ENCODE measurements at places on chromosomes 3 and 15.

DNA sequence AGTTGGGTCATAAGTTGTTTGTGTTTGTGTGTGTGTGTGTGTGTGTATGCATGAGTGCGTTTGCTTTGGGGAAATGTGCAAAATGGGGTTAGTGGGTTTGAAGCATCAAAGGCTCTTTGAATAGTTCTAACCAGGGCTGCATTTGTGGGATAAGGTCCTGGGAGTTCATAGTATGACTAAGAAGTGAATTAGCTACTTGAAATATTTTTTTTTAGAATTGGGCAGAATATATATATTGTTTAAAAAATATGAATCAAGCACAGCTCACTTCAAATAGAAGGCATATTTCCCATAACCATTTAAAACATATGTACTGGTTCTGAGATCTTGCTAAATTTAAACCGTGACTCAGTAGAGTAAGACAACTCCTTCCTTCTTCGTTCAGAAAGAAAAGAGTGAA is 43.1 kb downstream of the IGF2BP2 start:
- DNase-seq = no peak

GRCh38 chr3:50316657-50317242 is 5.8 kb downstream of the HYAL2 start:
- DNase-seq = no peak

- no peak for DNase-seq
Measured at GRCh38 chr15:100947760-100948429, 28.7 kb downstream of the LRRK1 start.

GRCh38 chr15:37902126-37902525 is 32.3 kb upstream of the TMCO5A start:
- no peak for DNase-seq

DNA sequence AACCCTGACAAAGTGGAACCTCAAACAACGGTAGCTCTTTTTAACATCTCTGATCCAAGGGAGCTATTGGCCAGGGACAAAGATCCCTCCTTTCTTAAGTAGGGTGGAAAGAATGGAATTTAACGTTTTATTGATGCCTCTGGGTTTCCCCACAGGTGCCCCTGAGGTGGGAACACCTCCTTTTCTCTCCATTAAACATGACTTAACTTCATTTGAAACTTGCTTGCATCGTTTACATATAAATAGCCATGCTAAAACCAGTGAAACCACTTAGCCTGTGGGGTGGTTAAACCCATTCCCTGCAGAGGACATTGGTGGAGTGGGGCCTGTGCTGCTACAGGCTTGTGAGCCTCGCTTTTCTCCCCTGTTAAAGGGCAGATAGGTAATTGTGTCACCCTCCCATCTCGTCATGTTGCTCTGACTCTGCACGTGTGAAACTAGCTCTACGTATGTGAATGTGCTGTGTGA is 9.7 kb downstream of the CGNL1 start:
- DNase-seq = no peak

DNA sequence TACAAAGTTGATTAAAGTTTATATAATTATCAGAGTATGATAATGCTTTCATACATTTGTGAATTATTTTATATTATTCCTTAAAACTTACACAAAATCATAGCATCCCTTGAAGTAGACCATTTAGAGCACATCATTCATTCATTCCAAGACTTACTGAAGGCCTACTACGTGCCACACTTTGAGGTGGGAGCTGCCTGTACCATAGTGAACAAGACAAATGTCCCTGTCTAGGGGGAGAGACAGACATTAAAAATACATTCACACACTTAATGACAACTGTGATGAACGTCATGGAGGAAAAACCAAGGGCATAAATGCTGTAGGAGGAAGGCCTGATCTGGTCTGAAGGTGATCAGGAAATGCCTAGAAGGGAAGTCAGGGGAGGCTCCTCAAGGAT is 12.1 kb downstream of the MCCC1 start:
- no peak for DNase-seq

GRCh38 chr3:151918253-151919029 is 45.0 kb downstream of the SUCNR1 start:
- DNase-seq = peak; percentile 59

DNA sequence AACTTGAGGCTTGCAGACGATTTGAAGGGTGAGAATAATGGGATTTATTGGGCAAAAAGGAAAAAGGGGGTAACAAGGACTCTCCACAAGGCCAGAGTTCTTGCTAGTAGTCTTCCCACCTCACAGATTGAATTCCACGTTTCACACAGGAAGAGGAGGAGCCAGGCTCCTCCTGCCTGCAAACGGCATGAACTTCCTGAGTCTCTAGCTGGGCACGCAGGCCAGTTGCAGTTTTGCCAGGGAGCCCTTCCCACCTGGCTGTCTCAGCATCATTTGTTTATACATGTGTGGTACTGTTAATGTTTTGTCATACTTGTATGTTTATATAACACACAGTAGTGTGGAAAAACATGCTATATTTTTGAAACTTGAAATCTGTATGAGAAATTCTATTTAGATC is 155.0 kb downstream of the NLGN1 start:
- DNase-seq = no peak

DNA sequence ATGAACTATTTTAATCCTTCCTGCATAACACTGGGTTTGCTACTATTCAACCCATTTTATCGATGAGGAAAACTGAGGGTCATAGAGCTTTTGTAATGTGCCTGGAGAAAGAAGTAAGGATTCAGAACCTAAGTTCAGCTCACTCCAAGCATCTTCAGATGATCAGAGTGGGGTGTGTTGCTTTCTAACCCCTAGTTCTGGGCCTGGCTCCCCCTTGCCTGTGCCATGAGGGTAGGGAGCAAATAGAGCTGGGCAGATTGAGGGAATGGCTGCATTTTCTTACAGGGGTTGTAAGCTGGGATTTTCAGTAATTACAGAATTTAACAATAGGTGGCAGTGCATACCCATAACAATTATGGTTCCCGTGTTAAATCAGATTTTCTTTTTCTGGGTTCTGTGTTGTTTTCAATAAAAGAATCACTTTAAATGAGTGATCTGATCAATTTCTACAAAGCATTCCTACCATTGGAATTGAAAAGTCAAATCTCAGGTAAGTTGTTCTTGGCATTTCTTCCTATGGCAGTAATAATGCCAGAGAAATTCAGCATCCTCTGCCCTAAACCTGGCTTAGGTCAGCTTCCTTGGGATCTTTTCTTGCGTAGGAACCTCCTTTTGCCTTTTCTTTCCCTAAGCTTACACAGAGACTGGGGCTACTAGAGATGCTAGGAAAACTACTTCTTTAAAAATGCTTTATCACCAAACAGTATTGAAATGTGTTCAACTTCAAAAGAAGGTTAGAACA is 103.8 kb upstream of the IL12A start:
- DNase-seq = peak; percentile 71

DNA sequence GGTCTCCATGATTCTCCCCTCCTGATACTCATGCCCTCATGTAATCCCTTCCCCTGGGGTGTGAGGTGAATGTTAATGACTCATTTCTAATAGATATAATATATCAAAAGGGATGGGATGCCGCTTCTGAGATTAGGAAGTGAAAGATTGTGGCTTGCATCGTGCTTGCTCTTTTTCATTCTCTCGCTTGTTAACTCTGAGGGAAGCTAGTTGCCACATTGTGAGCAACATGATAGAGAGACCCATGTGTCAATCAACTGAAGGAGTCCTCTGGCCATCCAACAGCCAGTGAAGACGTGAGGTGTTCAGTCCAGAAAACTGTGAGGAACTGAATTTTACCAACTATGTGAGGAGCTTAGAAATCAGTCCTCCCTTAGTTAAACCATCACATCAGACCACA is 28.9 kb upstream of the DRD3 start:
- no peak for DNase-seq

DNA sequence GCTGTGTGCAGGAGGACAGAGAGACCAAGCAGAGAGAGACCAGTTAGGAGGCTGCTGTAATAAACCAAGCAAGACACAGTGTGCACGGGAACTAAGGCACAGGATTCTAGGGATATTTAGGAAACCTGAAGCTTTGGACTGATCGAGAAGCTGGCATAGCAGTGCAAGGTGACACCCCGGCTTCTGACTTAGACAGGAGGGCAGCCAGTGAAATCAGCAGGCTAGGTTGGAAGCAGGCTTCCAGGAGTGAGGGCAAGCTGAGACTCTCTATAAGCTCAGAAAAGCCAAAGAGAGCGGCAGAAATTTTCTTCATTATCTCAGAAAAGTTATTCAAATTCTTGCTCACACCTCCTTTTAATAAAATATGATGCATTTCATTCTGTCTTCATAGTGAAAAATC is 104.6 kb downstream of the LIPC start:
- no peak for DNase-seq

- no peak for DNase-seq
Measured at GRCh38 chr15:88629071-88629470, 7.9 kb downstream of the AEN start.

- no peak for DNase-seq
Measured at GRCh38 chr3:71067977-71068654, 515.4 kb downstream of the FOXP1 start.

- DNase-seq = no peak
Measured at GRCh38 chr3:170745211-170745718, 124.7 kb downstream of the RPL22L1 start.

DNA sequence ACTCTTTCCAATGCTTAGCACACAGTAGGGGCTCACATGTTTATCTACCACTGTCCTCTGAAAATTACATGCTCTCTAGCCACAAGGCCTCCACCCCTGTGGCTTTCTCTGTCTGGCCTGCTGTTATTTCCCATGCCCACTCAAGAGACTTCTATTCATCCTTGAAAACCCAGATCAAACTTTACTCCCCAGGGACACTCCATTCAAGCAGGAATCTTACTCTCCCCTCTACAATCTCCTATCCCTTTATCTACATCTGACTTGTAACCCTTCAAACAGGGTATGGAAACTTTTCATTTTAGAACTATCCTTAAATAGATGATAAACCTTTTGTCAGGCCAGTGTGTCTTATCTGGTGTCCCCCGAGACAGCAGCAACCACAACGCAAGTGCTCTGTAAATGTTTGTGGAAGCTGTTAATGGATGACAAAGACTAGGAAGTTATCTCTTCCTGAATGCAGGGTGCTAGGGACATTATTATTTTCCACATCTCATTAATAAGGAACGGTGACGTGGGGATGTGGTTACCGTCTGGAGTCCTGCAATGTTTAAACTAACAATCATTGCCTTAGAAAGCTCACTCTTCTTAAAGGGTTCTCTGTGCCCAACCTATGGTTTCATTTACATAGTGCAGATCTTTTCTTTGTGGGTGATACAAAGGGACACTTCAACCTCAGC is 322.3 kb downstream of the ARRDC4 start:
- no peak for DNase-seq

DNA sequence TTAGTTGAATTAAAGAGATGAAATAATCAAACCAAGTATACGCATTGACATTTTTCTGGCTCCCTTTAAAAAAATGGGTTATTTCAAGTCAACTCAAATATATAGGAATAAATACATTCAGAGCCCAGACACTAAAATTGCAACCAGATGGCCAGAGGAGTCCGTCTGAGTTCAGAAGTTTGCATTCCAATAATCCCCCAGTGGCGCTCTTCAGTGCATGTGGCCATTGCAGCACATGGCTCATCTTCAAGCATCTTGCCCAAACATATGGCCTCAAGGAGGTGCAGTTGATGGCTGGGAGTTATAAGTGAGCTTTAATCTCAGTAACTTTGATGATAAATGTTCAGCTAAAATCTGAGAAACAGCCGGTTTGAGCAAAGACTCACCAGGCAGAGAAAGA is 295.8 kb upstream of the LRRN1 start:
- no peak for DNase-seq

DNA sequence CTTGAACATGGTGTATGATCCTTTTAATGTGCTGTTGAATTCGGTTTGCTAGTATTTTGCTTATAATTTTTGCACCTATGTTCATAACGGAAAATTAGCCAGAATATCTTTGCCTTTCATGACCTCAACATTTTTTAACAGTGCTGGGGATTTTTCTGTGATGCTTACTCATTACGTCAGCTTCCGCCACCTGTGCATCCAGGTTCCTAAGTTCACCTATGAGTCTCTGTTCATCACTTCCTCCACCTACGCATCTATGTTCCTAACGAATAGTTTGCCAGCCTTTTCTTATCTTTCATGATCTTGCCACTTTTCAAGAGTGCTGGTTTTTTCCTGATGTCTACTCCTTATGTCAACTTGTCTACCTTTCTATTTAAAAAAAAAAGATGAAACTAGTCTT is 16.5 kb downstream of the AADACL2 start:
- DNase-seq = no peak

- DNase-seq = no peak
Measured at GRCh38 chr3:142549986-142550385, 28.5 kb downstream of the ATR start.

DNA sequence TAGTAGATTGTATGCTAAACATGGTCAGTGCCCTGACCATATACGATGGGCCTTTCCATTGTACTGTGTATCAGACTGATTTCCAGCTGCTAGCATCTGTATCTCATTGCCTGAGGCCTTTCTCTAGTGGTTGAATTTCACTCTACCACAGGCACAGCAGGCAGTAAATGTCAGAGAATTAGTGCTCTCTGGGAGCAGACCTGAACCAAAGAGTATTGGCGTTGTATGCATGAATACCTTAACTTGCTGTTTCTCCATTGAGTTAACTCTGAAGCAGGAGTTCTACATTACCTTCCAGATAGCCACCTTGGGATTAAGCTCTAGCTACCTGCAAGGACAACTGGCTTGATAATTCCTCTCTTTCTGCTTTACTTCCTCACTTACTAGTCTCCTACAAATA is 439.2 kb upstream of the EPHA3 start:
- no peak for DNase-seq

GRCh38 chr15:48930735-48931134 is 33.0 kb downstream of the SHC4 start:
- DNase-seq = no peak

DNA sequence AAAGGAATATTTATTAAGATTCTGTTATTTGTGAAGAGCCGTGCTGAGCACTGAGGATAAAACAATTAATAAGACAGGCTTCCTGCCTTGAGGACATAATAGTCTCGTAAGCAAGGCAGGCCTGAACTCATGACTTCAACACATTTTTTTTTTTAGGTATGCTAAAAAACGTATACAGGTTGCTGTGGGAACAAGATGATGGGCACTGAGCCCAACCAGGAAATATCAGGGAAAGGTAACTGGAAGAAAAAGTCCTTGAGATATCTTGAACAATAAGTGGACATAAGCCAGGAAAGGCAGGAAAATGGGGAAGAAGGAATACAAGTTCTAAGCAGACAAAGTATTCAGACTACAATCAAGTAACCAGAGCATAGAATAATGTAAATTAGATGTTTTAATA is 26.1 kb downstream of the CERS3 start:
- DNase-seq = no peak

DNA sequence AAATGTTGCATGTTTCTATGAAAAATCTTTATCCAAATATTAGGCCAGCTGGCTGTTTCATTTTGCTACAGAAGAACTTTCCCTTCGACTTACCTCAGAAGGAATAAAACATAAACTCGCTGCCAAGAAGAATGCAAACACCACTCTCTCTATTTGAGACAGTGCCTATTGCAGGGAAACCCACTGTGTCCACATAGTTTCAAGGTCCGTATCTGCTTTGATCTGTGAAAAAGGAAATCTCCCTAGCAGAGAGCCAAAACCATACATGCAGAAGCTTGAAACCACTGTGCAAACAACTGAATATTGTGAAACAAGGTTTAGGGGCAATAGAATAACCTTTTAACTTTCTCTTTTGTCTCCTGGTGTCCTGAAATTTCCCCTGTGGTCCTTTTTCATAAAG is 35.0 kb upstream of the CAPN7 start:
- DNase-seq = no peak

Measured in suppressor macrophage treated with lipopolysaccharide for 4 hours (primary cell).